HFF-Myc (cell line): ENCODE measurements at places on chromosomes 7 and 10.

DNA sequence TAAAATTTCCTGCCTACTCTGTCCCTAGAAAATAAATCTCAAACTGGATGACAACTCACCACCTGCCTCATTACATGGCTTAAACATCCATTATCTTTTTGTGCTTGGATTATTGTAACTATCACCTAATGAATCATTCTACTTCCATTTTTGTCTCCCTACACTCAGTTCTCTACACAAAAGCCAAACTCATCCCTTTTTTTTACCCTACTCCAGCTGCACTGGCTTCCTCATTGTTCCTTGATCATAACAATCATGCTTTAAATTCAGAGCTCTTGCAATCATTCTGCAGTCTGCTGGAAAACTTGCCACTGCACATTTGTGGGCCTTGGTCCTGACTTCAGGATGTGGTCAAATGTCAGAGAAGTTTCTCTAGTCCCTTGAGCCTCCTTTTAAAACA, 280.0 kb downstream of the DGKB start:
- no peak for DNase-seq

GRCh38 chr10:67785098-67785497, 52.9 kb downstream of the DNAJC12 start:
- no peak for DNase-seq

GRCh38 chr10:21724020-21724589, 190.1 kb downstream of the MLLT10 start:
- DNase-seq, result no peak

DNA sequence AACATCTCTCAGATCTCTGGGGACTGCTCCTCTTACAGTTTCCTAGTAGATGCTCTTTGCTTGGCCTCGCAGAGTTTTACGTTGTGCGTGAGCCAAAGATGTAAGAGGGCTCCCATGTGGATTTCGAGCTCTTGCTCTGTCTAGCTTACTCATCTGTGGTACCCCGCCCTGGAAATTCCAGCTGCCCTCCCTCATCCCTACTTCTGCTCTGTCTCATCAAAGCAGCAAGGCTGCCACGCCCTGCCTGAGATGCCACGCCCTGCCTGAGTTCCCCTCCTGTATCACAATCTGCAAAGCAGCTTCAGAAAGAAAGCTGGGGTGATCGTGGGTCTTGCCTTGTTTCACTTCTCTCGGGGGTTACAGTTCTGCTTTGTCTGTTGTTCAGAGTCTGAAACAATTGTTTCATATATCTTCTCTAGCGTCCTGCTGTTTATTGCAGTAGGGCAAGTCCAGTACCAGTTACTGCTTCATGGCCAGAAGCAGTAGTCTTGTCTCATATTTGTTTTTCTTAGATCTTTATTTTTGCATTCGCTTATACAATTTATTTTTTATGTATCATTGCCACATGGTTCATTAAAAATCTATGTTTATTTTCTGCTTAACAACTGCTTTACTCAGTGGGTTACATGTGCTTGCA, 36.1 kb upstream of the CCNY start:
- peak; percentile 42 for DNase-seq

DNA sequence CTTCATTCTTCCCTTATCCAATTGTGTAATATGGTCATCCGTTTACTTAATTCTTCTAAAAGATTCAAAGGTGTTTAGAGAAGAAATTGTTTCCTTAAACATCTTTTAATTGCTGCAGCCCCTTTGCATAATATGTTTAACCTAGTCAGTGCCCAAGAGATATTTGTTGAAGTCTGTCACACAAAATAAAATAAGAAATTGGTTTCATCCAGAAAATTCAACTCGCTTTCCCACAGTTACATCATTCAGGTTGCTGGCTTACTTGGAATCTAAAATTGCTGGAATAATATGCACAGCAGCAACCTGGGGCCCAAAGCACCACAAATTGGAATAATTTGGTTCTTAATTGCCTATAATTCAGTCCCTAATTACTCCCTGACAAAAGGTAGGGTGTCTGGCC, 155.1 kb upstream of the ETV1 start:
- DNase-seq, result no peak

- no peak for DNase-seq
Observed at GRCh38 chr10:23693925-23694324, 255.1 kb downstream of the OTUD1 start.

- DNase-seq, result no peak
Observed at GRCh38 chr10:48769706-48770435, 85.2 kb downstream of the WDFY4 start.

DNA sequence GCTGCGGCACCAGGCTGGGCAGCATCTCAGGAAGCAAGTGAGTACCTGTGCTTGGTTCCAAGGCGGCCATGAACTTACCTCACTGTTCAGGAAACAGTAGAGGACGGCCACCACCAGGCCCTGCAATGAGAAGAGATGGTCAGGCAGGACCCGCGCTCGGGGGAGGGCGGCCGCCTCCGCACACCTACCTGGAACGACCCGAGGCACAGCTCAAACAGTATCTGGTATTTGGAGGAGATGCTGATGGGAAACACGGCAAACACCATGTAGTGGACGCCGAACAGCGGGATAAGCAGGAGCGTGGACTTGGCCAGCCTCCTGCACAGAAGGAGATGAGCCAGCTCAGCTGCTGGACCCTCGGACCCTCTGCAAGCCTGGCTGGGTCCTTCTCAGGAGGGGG, 112.9 kb downstream of the VIPR2 start:
- no peak for DNase-seq

DNA sequence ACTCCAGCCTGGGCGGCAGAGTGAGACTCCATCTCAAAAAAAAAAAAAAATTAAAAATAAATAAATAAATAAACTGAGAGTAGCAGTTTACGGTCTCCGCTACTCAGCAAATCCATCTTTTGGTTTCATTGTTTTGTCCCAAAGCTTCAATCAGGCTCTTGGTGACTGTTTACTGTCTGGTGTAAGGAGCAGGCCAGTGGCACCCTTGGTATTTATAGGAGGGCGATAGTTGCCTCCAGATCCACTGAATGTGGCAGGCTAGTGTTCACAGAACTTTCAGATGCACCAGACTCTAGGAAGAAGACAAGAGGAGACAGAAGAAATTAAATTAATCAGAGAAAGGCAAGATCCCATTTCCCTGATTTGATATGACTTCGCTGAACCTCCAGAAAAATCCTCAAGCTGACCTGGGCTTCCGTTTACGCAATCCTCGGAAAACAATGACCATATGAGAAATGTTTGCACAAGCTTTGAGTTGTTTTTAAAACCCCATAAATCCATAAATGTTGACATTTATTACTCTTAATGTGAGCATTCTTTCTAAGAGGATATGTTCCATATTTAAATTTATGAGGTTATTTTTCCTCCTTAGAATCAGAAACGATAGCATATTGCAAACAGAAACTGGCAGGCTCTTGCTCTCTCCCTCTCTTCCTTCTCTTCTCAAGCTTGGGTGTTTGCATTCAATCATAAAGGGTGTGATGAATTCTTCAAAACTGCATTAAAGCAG, 7.1 kb upstream of the MUC3A start:
- peak; percentile 51 for DNase-seq

- DNase-seq, result no peak
Observed at GRCh38 chr10:61804414-61804813, 97.1 kb upstream of the ARID5B start.

- DNase-seq, result peak; percentile 85
Observed at GRCh38 chr7:2641406-2642393, 9.9 kb downstream of the TTYH3 start.

- DNase-seq, result no peak
Observed at GRCh38 chr7:137886746-137887145, 40.0 kb upstream of the DGKI start.

DNA sequence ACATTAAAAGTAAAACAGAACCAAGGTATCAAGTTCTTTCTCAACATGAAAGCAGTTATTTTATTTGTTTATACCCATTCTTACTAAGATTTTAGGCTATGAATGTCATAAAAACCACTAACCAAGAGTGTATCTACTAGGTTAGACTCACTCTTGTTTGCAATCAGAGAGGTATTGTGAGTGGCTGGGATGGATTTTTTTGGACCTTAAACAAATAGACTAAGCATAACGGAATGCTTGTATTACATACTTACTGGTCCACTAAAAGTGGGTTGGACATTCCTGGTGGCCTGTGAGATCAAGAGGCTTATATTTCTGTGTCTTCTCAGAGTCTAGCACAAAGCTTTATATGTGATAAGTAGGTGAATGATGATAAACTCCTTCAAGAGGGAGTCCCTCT, 32.6 kb upstream of the CBLL1 start:
- DNase-seq, result no peak

DNA sequence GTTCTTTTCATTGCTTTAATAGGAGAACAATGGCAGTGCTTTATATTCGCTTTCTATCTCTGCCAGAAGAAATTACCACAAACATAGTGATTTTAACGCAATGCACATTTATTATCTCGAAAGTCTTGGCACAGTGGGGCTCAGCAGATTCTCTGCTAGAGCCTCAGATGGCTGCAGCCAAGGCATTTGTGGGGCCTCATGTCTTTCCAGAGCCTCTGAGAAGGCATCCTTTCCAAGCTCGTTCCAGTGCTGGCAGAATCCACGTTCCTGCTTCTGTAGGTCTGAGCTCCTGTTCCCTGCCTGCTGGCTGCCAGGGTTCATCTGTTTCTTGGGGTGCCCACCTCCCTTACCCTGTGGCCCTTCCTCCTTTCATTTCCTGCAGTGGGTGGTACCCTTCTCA, 60.2 kb downstream of the LRRC18 start:
- DNase-seq, result no peak
